Activated CD8-positive, alpha-beta T cell treated with anti-CD3 and anti-CD28 coated beads, Interleukin-2, amount 10 ng/mL, durations not matched to agents 7 days and 5 days (primary cell): ENCODE measurements at places on chromosomes 16 and 17. TPM values are rescaled to one million over a fixed set of nuclear protein-coding genes. Genes with fewer than 3 reads are reported as not detected.

- DNase-seq, result no peak
These were observed 47.2 kb downstream of the MARCHF10 start for GRCh38 chr17:62760945-62761267.

Gene CAMTA2
- total RNA-seq, result 51.3 TPM

DNA sequence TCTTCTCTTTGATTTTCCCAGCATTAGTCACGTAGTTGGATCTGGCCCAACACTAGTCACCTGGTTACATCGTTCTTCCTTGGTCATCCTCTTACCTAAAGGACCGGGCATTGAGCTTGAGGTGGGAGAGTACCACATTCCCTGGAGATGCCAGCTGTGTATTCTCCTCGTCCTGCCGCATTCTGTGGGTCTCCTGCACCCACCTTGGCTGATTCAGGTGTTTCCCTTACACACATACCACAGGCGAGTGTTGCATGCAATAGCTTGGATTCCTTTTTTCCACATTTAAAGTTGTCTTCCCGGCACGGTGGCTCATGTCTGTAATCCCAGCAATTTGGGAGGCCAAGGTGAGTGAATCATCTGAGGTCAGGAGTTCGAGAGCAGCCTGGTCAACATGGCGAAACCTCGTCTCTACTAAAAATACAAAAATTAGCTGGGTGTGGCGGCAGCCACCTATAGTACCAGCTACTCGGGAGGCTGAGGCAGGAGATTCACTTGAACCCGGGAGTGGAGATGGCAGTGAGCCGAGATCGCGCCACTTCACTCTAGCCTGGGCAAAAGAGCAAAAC, 21.6 kb upstream of the CLEC18C start:
- DNase-seq, result no peak

GRCh38 chr16:2282866-2283555, 15.1 kb upstream of the RNPS1 start:
- DNase-seq, result no peak

DNA sequence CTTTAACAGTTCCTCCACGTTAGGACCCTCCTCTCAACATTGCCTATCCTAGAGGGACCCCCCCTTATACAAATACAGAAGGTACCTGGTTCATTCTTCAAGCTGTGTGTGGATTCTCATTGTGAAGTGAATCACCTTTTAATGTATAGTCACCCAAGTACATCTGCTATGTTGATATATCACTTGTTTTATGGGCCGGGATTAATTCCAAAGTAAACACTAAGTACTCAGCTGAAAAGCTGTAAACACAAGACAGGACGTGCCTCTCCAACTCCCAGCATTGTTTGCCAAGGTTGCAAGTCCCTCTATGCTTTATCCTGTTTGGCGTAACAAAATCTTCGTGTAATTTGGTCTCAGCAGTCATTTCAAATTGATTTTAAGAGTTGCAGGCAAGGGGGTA, 123.6 kb downstream of the RBFOX1 start:
- DNase-seq, result no peak

DNA sequence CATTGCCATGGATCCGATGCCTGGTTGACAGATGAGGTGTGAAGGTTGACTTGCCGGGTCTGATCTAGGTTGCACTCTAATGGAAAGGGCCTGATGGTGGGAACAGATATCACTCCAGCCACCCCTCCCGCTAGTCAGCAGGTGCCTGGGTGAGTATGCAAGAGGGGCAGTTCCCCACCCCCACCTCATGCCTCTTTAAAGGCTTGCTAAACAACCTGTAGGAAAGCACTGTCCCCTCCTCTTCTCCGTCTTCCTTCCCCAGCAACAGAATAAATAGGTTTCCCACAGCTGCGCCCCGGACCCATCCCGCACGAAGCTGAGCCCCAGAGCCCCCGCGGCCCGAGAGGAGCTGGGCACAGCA, 746 bp upstream of the TMEM132E start:
- DNase-seq, result no peak

- no peak for DNase-seq
These were observed 163.4 kb downstream of the ZFHX3 start for GRCh38 chr16:72884573-72884972.

DNA sequence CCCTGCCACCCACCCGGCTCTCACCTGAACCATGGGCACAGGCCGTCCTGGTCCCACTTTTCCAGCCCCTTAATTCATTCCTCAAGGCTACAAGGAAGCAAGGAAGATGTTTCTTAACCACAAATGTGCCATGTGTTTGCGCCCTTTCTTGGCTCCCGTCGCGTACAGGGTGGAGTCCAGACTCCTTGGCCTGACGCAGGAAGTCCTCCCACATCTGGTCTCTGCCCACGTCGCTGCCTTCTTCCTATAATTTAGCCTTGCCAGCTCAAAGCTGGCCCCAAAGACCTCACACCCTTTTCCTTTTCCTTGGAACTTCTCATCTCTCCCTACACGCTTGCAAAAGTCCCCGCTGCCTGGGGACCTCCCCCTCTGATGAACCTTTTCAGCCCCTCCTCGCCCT, 38.8 kb upstream of the BHLHA9 start:
- DNase-seq, result no peak

DNA sequence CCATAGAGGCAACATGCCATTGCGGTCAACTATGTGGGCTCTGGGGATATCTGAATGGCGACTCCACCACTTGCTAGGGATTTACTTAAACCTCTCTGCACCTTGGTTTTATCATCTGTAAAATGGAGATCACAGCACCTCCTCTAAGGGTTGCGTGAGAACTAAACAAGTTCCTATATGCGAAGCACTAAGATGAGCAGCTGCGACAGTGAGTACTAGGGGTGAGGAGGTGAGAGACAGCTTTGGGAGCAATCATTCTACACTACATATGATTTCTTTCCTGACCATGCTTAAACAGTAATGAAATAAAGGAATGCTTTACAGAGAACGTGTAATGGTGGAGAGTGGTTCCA, 61.4 kb downstream of the CREBBP start:
- no peak for DNase-seq

DNA sequence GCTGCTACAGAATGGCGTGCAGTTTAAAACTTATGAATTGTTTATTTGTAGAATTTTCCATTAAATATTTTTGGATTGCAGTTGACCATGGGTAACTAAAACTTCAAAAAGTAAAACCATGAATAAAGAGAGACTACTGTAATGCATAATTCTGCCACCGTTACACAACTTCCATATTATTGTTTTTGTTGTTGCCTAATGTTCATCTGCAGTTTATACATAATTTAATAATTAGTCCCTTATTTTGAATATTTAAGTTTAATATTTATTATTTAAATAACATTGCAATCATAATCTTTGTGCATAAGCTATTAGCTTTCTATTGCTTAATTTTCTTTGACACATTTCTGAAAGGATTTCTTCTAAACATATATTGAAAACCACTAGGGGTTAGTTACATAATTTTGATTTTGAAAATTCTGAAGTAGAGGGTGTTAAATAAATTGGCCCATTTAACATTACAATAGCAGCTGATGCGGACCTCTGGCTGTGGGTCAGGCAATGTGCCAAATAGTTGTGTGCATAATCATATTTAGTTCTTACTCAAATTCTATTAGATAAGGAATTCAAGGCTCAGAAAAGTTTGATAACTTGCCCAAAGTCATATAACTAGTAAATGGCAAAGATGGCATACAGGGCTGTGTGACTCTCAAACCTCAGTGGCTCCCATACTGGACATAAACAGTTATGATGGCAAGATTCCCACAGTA, 31.1 kb downstream of the PPM1E start:
- no peak for DNase-seq

DNA sequence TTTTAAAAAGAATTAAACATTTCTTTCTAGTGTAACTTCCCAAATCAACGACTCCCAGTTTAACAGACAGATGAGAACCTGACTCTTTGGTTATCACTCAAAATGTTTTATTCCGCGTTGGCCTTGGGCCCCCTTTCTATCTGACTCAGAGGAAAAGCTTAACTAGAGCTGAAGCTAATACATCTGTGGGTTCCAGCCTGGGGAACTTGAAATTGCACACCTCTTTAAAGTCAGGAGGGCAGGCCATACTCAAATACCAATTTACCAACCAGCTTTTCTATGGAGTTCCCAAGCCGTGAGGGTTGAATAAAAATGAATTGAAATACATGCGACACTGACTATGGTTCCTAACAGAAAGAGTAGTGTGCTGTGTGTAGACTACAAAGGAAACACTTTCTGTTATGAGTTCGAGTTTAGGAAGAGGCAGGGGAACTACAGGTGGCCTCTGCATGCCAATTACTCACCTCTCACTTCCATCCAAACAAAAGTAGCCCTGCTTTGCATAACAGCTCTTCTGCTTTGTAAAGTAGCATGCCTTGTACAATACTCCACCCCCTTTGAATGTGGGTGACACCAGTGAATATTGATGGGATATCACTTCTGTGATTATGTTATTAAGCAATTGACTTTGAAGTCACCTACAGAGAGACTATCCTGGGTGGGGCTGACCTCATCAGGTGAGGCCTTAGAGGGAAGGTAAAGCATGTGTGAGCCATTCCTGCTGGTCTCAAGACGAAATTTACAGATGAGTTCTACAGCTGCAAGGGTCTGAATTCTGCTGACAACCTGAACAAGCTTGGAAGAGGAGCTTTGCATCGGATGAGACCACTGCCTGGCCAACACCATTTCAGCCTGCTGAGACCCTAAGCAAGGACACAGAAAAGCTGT, 92.1 kb downstream of the WDR59 start:
- no peak for DNase-seq

Gene IKZF3
- total RNA-seq, result 31.9 TPM

Gene SLC25A19
- total RNA-seq, result 41.1 TPM

Gene PYY
- total RNA-seq, result not detected

DNA sequence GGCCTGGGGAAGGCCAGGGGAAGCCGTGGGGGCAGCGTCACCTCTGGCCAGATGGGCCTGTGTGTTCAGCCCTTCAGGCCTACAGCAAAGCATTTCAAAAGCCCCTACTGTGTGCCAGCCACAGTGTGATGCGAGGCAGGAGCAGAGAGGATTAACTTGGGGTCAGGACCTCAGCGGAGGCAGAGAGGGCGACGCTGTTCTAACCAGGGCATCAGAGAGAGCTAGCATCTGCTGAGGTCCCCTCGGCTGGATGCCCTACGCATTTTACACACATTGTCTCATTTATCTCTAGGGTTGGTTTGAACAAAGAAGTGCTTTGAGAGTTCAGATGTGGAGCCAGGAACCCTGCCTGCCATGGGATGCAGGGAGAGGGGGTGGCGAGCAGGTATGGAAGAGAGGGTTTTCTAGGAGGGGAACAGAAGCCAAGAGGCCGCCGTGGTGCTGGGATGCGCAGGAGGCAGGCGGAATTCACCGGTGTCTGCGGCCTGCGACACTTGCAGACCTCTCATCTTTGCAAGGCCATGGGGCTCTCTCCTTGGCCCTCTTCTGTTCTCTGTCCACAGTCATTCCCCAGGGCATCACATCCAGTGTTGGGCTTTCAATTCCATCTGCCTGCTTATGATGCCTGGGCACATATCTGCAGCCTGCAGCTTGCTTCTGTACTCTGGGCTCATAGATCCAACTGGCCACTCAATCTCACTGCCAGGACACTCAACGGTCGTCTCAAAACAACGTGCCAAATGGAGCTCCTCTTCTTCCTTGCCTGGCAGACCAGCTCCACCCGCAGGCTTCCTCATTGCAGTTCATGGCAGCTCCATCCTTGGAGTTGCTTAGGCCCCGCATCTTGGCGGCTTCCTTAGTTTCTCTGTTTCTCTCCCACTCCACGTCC, 8.1 kb upstream of the NKD1 start:
- no peak for DNase-seq

Gene TCAP
- 1.8 TPM for total RNA-seq

- DNase-seq, result no peak
These were observed 32.3 kb upstream of the EMP2 start for GRCh38 chr16:10612649-10613179.

Gene ARL2BP
- 33.3 TPM for total RNA-seq

Gene NPIPB9
- 4.3 TPM for total RNA-seq

Gene PIMREG
- total RNA-seq, result 17.1 TPM

- peak; percentile 44 for DNase-seq
These were observed 42.5 kb downstream of the MYH3 start for GRCh38 chr17:10614536-10615155.

Gene CACNG4
- not detected for total RNA-seq

GRCh38 chr16:87048038-87048729, 269.0 kb downstream of the C16orf95 start:
- DNase-seq, result no peak

- no peak for DNase-seq
These were observed 43.5 kb downstream of the CYB561 start for GRCh38 chr17:63402431-63403212.

GRCh38 chr16:66918803-66919568, at the start of gene CDH16:
Gene CDH16 (minus strand): TSS chr16:66918885. CDS start chr16:66918065, 820 bp downstream.
- DNase-seq, result no peak

Gene SOCS1
- 170 TPM for total RNA-seq

DNA sequence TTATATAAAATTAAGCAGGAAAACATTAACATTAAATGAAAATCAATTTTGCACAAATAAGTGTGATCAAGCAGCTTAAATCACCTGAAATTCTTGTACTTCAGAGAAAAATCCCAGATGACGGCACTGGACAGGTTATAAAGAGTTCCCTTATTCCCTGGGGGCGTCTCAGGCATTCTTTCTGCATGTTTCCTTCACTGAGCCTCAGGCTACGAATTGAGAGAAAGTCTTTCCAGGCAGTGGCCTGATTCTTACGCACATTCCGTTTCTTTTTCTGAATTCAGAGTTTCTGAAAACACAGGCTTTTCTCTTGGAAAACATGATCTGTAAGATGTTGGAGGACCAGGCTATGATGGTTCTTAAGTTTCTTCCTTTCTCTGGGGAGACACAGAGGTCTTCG, 22.1 kb upstream of the PITPNM3 start:
- DNase-seq, result no peak

Gene IRF8
- 22.9 TPM for total RNA-seq

- DNase-seq, result no peak
These were observed 72.9 kb downstream of the DNAH9 start for GRCh38 chr17:11671126-11671525.

Gene PLCD3
- 4.6 TPM for total RNA-seq

DNA sequence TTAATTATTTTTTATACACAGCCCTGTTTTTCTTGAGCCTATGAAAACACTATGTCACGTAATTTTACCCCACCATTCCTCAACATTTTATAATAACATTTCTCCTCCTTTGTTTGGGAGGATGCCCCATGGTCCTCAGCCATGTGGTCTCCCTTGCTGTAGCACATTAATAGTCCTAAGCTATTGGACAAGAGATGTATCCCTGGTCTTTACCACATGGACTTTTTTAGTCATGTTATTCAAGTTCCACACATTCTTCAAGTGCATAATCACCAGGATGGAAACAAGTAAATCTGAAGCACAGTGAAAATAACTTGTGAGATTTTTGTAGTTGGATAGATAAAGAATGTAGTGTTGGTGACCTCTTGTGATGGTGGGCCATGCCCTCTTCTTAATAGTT, 2.0 kb upstream of the KRTAP2-3 start:
- no peak for DNase-seq
